ENCODE measurements at places on chromosomes 6 and 20.

DNA sequence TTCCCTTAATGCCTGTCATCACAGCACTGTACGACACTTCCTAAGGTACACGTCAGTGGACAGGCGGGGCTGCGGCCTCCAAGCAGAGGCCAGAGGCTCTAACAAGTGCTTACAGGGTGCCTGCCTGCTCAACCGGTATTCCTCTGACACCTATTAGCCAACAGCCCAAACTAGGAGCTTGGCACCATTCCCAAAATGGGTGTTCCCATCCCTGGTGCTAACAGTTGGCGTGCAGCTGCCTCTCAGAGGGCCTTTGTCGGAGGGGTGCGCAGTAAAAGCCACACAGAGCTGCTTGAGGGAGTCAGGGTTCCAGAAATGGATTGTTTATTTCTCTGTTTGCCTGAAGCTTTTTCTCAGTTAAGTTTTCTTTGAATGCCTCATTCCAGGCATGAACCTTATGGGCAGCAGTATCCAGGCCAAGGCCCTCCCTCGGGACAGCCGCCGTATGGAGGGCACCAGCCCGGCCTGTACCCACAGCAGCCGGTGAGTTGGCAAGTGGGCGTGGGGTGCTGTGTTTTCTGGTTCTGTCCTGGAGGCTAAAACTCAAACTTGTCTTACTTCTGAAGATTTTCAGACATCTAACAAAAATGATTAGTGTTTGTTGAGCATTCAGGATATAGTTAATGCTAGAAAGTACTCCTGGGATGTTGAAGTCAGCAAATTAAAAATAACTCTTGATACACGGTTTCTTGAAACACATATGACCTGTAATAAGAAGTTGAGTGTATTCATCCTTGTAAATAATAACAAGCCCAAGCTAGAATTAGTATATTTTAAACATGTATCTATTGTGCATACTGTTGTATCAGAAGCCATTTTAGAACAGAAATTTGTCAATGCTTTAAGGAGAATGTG lies 124.7 kb downstream of the TMEM242 start:
- DNase-seq: peak; percentile 88

DNA sequence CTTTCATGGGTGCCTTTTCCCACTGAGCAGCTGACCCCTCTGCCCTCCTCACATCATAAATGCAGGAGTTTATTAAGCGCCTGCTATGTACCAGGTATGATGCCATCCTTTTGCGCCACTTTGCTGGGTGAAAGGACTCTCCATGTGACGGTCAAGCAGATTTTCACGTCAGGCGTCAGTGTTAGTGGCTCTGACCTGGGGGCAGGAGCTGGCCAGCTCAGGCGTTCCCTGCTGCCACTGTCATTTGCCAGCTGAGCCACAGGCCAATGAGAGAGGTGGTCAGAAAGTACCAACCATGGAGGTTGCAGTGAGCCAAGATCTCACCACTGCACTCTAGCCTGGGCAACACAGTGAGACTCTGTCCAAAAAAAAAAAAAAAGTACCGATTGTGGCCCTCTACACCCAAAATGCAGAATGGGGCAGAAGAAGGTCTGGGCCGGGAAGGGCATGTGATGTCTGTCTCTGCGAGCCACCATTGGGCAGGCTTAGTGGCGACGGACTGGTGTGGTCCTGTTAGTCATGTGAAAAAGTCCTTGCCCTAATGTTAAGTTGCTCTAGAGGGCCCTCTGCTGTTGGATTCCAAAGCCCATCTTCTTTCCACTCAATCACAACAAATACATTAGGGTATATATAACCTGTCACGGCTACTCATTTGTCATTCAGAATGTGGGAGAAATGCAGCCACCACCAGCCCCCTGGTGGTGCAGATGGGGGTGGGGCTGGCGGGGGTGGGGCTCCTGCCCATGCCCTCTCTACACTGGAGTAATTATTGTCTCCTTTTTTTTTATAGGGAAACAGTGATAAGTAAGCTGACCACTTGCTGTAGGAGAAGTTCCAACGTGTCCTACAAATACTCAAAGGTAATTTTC lies 18.4 kb upstream of the SLC22A1 start:
- DNase-seq: peak; percentile 45

GRCh38 chr20:17560344-17561074 lies 9.4 kb upstream of the DSTN start:
- no peak for DNase-seq

DNA sequence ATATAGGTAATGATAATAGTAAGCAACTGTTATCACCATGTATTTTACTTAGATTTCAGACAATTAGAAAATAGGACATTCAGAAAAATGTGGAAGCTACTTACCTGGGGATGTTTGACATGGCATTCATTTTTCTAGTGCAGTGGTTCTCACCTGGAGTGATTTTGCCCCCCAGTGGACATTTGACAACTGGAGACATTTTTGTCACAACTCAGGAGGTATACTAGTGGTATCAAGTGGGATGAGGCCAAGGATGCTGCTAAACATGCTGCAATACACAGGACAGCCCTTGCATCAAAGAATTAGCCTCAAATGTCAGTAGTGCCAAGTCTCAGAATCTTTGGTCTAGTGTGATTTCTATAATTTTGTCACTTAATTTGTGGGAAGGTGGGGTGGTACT lies 36.1 kb downstream of the NUS1 start:
- no peak for DNase-seq

GRCh38 chr6:56798163-56798562 lies 155.5 kb upstream of the DST start:
- no peak for DNase-seq

DNA sequence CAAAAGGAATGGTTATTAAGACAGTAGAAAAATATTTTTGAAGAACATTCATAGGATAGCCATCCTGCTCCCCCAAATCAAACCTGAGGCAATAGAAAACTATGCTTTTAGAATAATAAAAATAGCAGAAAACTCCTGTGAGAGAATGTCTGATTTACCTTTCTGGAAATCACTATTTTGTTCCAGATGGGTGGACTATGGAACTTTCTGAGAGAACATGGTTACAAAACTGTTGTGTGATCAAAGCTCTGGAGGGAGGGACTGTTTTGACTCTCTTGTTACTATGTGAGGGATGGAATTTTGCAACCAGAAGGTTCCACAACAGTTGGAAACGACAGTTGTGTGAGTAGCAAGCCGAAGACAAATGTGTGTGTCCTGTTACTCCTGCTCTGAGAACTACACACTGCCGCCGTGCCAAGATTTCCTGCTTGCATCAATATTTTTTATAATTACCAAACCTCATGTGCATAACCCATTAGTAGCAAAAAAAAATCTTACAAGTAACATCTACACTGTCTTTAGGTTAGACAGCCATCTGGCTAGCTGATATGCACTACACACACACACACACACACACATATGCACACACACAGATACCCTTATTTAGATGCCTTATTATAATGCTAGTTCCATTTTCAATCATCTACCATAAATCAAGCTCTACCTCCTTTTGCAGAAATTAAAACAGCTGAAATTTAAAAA lies 11.0 kb upstream of the HIVEP1 start:
- DNase-seq: no peak

- DNase-seq: no peak
Observed at GRCh38 chr20:35307666-35308653, 15.7 kb upstream of the FAM83C start.

DNA sequence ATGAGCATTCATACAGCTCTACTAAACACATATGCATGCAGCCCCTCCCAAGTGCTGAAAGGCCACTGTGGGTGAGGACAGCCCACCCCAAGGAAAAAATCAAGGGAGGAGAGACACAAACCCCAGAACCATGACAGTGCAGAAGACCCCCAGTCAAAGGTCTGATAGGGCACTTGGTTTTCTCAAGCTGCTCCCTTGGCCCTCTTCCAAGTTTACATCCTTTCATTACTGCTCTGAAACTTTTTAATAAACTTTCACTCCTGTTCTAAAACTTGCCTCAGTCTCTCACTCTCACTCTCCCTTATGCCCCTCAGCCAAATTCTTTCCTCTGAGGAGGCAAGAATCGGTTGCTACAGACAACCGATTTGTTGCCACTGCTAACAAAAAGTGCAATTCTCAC lies 24.9 kb downstream of the IPCEF1 start:
- no peak for DNase-seq

- peak; percentile 44 for DNase-seq
Observed at GRCh38 chr6:167827583-167828324, 1.0 kb downstream of the AFDN start.

DNA sequence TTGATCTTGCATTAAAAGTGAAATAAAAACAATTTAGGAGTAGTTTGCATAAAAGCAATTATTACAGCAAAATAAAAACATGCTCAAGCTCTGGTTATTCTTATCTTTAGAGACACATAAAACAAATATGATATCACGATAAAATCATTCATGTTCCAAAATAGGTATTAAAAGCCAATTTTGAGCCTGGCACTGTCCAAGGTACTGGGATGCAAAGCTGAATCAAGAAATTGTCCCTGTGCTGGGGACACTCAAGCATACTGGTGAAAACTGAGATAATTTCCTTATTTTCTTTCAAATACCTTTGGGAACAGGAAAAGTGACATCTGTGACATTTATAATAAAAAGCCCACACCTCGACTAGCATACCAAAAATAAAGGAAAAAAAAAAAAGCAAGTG lies 931 bp upstream of the MTCL3 start:
- peak; percentile 30 for DNase-seq

GRCh38 chr6:158369241-158369640 lies 57.0 kb downstream of the TULP4 start:
- DNase-seq: no peak

DNA sequence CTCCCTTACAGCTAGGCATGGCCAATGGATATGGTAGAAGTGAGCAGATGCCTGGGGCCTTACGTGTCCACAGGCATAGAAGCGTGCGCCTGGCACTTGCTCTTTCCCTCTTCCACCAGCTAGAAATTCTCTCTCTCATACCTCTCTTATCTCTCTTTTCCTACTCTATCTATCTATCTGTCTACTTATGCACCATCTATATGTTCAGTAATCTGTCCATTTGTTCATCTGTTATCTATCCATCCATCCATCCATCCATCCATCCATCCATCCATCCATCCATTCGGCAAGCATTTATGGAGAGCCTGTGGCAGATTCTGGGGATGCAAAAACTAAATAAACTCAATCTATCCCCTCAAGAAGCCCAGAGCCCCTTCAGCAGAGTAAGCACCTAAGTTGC lies 70.2 kb downstream of the KCNB1 start:
- DNase-seq: no peak

- DNase-seq: no peak
Observed at GRCh38 chr6:13920552-13920951, 4.2 kb upstream of the RNF182 start.

DNA sequence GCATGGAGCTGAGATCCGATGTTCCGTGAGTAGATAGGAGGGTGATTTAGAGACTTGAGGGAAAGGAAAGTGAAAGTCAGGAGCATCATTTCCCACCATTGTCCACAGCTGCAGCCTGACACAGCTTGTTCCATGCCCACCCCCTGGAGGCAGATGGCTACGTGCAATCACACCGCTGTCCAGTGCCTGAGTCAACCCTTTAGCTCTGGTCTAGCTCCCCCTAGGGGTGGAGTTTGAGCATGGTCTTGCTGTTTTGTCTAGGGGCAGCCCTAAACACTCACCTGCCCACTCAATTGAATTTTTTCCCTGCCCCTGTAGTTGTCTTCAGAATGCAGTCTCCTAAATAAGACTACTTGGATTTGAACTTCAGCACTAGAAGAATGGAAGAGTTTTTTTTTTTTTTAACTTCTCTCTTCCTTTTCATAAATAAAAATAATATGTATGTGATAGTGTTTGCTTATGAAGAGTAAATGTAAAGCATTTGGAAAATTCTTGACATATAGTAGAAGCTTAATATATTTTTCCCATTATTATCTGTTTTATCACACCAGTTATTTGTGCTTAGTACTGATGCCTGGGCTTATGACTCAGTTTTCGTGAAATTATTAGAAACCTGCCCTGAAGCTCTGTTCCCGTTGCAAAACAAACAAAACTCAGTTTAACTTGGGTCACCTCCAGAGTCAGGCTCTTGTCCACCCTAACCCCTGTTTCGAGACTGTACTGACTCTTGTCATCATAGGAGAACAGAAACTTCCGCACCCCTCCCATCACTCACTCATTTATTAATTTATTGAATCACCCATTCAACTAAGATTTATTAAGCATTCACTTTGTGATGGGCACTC lies 814.8 kb downstream of the MAFB start:
- DNase-seq: peak; percentile 85

DNA sequence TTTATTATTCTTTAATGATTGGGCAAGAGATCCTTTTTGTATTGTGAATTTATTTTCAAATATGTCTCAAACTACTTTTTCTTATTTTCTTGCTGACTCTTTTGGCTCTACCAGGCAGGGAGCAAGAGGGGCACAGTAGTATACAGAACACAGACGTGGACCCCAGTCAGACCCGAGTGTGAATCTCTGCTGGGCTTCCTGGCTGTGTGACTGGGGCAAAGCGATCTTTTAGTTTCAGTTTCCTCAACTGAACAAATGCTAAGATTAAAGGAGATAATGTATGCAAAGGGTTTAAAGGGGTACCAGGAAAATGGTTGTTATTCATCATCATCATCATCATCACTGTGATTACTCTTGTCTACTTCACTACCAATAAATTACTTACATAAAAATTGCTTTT lies 317.5 kb downstream of the HIVEP2 start:
- DNase-seq: no peak

DNA sequence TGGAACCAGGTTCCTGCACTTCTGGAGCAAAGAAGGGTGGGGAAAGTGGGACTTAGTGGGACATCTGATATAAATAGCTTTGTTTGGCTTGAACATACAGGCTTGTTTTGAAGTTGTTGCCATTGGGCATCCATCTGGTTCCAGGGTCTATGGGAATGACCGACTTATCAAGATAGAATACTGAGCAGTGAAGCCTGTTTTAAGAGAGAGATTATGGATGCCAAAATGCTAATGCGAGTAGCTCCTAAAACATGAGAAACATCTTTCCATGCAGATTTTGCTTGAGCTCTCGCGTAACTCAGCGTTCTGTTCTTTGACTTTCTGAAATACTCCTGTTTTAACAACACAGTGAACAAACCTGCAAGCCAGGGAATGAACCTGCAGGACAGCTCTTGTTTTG lies 98.5 kb downstream of the ANKS1A start:
- no peak for DNase-seq

GRCh38 chr6:19803331-19804204 lies 33.6 kb upstream of the ID4 start:
- DNase-seq: no peak

- DNase-seq: no peak
Observed at GRCh38 chr6:7112741-7113313, 5.1 kb downstream of the RREB1 start.

- no peak for DNase-seq
Observed at GRCh38 chr20:46364670-46365486, 41.5 kb downstream of the ELMO2 start.

- no peak for DNase-seq
Observed at GRCh38 chr20:25512709-25513108, 72.6 kb downstream of the NINL start.

DNA sequence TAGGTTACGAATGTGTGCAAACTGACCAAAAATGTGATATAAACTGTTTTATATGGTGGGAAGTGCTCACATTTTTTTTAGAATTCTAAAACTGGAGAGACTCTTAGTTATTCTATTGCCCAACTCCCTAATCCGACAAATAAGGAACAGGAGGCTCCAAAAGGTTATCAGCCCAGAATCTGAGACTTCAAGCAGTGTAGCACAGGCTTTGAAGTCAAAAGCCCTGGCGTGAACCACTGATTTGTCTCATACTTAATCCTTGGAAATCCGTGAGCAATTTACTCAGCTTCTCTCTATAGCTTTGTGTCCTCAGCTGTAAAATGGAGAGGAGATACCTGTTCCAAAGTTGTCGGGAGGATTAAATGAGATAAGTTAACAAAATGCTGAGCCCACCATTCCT lies 368.8 kb upstream of the SASH1 start:
- no peak for DNase-seq
